Pulmonary artery endothelial cell (primary cell): ENCODE measurements at places on chromosomes 3 and 15.

DNA sequence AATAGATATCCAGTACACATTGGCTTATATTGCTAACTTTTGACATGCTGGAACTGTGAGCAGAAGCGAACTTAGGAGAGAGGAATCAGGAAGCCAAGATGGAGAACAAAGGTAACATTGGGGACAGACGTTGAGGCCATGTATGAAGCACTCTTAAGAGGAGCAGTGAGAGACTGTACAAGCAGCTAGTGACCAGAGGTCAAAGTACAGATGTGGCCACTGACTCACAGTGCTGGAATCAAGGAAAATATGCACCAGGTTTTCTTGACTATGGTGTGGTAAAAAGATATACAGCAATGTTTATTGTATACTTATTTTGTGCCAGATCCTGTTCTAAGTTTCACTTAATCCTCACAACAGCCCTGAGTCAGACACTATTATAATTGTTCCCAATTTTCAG lies 2.0 kb upstream of the IL20RB start:
- DNase-seq, result no peak

- DNase-seq, result no peak
Observed at GRCh38 chr3:130900959-130901358, 7.1 kb downstream of the ATP2C1 start.

GRCh38 chr3:138974462-138974861 lies 27.4 kb downstream of the FOXL2NB start:
- no peak for DNase-seq

DNA sequence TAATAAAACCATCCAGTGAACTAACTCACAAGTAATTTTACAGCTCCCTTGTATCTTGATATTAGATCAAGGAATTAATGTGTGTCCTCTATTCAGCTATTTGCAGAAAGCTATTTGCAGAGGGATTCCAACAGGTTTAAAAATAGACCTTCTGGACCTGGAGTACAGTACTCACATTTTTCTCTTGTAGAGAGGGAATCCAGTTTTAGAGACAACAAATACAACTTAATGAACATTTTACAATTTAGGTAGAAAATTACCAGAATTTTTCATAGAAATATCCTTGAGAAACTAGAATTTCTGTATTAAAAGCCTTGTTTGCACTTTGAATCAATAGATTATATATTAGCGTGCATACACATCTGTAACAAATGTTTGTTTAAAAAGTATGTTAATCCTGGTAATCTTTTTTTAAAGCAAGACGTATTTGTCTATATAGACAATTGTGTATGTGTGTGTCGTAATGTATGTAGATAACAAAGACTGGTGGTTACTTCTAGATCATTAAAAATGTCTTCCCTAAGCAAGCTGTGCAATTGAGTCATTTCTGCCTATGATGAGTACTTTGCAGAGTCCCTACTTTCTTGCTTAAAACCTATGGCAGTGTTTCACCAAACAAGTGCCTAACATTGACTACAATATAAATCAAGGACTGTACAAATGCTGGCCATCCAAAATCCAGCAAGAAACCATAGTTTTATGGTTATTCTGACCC lies 57.9 kb downstream of the PPP2R3A start:
- no peak for DNase-seq

- no peak for DNase-seq
Observed at GRCh38 chr3:123584284-123584987, 417 bp downstream of the HACD2 start.

- no peak for DNase-seq
Observed at GRCh38 chr3:46677411-46677726, 16.1 kb downstream of the ALS2CL start.

DNA sequence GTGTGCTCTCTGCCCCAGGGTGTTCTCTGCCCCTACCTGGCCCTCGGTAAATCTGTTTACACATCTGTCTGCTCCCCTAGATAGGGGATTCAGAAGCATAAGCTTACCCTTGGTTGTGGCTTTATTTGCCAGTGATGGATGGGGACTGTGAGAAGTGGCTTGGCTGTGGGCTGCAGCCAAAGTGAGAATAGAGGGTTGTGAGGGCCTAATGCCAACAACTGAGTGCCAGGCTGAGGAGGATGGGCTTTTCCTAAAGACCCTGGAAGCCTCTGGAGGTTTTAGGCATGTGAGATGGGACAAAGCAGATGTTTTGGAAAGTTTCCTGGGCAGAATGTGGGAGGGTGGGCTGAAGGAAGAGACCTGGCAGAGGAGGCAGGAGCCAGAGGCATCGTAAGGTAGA lies 15.4 kb upstream of the APEH start:
- no peak for DNase-seq

DNA sequence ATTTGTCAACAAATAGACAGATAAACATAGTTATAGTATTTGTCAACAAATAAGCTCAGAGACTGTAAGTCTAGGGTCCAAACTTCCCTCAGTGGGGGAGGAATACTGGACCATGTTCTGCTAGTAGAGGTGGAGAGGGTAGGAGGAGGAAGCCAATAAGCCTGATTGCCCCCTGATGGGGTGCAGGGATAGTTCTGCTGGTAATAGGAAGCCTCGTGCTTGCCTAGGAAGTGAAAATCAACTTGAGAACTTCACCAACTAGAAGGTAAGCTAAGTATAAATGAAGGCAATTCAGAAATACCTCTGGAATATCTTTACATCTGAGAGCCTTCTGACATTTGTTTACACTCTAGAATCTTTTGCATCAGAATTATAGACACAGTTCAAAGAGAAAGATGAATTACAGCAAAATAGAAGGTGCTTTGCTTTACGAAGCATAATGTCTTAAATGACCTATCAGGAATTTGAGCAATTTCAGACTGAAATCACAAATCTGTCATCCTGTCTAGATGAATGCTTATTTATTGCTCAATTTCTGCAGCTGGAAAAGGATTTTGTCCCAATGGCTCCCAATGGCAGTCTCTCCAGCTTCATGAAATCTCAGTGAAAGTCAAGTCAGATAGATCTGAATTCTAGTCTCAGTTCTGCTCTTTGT lies 225.6 kb upstream of the TBC1D5 start:
- DNase-seq, result no peak

- no peak for DNase-seq
Observed at GRCh38 chr15:92666780-92667179, 11.2 kb upstream of the FAM174B start.

- DNase-seq, result no peak
Observed at GRCh38 chr3:192220915-192221314, 506.4 kb downstream of the FGF12 start.

DNA sequence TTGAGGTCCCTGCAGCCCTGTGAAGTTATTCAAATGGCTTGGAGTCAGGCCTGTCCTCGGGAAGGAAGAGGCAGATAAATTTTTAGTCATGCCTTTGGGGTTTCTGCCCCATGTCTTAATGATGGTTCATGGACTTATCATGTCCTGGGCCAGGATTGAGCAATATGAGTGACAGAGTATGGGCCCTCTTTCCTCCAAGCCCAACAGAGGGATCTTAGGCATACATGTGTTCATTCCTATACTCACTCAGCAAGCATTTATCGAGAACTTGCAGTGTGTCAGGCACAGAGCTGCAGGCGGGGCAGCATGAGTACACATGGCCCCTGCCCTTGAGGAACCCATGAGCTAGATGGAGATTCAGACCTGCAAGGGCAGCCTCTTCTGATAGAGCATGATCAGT lies 6.2 kb downstream of the ESYT3 start:
- no peak for DNase-seq

GRCh38 chr3:42612217-42612616 lies 11.7 kb downstream of the NKTR start:
- no peak for DNase-seq

DNA sequence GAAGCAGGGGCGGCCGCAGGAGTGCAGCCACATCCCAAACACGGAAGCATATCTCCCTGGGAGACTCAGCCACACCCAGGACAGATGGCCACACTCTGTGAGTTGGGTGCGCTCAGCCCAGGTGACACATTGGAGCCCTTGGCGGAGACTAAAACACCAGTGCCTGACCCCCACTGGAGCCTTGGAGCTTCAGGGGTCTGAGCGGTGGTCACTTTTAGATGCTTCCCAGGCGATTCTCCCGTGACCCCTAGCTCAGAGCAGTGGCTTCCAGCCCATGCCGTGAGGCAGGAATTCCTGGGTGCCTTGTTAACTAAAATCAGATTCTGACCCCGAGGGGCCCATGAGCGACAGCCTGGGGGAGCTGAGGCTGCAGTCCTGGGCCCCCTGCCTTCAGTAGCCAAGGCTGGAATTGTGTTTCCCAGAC lies 54.5 kb downstream of the PLXNA1 start:
- no peak for DNase-seq

- DNase-seq, result no peak
Observed at GRCh38 chr15:77568014-77568972, 64.4 kb downstream of the LINGO1 start.

DNA sequence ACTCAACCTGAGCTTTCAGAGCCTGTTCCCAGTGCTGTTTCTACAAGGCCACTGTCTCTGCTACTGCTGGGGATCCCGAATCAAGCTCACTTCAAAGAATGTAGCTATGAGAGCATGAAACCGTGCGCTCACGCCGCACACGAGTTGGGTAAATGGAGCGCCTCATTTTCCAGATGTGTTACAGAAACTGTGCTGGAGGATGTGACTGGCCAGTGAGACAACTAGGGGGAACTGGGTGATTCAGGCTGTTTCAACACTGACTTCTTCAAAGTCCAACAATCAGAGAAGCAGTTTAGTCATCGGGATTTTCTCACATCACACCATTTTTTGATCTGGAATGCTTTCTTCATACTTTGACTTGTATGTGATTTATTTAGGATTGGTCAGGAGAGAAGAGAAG lies 3.5 kb downstream of the ZNF710 start:
- peak; percentile 22 for DNase-seq

- no peak for DNase-seq
Observed at GRCh38 chr15:62593681-62594399, 428.8 kb upstream of the C2CD4B start.

- no peak for DNase-seq
Observed at GRCh38 chr3:107813026-107813425, 277.8 kb downstream of the CD47 start.

- DNase-seq, result no peak
Observed at GRCh38 chr3:36366308-36366707, 14.0 kb upstream of the STAC start.

DNA sequence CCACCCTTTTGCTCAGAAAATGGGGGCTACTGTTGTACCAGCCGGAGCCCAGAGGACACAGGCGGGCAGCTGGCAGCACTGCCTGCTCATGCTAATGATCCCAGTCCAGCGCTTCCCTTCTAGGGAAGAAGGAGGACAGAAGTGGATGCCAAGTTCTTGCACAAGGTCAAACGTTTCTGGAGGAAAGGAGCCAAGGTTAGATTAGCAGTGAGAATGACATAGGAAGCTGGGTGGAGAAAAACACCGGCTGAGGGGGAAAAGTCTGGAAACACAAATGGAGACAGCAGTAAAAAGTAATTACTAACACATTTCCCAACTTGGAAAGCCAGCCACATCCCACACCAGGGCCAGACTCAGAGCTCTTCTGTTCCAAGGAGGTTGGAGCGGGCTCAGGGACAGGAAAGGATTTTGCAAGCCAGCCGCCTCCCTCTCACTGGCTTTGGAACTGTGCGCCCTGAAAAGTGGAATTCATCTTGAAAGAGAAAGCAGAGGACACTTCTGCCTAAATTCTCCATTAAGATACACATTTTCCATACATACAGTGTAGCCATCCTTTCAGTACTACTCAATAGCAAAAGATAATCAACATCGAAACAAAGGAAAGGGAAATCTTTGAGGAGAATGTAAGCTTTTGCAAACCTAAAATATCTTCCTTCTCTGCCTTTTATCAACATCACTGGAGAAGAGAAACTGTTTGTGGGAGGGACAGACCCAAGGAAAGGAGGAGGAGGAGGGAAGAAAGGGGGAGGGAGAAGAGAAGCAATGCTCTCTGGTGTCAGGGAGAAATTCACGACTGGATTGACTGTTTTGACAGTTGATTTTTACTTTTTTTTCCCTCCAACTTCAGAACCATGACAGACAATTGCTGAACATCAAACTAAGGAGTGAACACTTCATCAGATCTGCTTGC lies 133.6 kb downstream of the CD47 start:
- no peak for DNase-seq

DNA sequence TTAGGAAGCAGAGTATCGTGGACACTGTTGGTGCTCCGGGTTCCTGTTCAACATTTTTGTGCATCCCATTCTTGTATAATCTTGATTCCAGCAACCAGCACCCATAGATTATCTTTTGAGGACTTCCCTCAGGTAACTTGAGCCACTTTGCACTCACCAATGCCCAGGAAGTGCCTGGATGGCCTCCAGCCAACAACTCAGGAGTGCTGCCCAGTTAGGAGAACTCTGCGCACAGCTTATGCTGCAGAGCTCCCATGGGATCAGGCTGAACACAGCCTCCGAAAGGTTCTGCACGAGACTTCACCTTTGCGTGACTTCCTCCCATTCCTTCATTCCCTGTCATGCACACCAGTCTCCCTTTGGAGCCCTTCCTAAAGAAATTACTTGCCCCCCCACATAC lies 64.3 kb upstream of the LRRN1 start:
- no peak for DNase-seq

DNA sequence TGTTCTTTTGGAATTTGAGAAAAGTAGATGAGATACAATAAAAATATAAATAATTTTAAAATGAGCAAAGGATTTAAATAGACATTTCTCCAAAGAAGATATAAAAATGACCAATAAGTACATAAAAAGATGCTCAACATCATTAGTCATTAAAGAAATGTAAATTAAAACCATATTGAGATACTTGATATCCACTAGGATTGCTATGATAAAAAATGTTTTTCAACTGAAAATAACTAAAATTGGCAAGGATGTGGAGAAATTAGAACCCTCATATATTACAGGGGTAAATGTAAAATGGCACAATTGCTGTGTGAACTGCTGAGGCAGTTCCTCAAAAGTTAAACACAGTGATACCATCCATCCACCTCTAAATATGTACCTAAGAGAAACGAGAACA lies 38.8 kb downstream of the LRRFIP2 start:
- no peak for DNase-seq

- no peak for DNase-seq
Observed at GRCh38 chr15:80163217-80163616, 10.4 kb downstream of the FAH start.

GRCh38 chr3:146088840-146089239 lies 72.1 kb downstream of the PLOD2 start:
- DNase-seq, result no peak
